GM10248 (cell line): ENCODE measurements at places on chromosomes 16 and 17.

DNA sequence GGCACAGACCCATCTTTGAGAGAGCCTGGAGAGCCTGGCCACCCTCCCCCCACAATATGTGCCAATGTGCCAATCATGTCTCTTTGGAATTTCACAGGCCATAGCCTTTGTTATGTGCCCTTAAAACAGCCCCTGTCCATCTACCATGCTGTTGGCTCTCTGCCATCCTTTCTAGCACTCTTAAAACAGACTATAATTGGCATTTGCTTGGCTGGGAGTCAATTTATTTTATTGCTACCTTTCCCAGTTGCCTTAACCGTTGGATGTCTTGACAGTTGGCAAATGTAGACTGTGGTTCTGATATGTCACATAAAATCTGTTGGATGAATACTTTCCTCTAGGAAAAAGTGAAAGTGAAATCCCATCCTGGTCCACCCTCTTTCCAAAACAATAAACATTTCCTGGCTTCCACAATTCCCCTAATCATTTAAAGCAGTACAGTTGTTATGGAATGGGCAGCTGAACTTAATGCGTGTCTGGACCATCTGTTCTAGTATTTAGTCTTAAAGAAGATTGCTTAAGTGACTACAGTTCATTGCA is 394.0 kb downstream of the KCNJ2 start:
- no peak for DNase-seq

GRCh38 chr17:74383141-74383540 is 15.8 kb downstream of the GPR142 start:
- no peak for DNase-seq

DNA sequence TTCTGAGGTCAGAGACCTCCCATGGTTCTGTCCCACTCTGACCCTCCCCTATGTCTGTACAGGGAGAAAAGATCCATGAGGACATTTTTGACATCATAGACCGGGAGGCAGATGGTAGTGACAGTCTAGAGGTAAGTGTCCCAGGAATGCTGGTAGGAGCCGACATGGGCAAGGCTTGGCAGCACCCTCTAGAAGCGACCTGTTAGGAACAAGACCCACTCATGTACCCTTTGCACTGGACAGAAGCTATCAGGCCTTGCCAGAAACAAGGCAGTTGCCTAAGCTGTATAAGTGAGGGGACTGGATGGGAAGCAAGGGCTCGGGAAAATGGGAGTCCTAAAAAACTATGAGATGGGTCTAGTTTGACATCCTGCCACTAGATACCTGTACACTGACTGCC is 2.5 kb downstream of the TUBG1 start:
- no peak for DNase-seq

GRCh38 chr16:47519546-47519945 is 58.4 kb downstream of the PHKB start:
- no peak for DNase-seq

DNA sequence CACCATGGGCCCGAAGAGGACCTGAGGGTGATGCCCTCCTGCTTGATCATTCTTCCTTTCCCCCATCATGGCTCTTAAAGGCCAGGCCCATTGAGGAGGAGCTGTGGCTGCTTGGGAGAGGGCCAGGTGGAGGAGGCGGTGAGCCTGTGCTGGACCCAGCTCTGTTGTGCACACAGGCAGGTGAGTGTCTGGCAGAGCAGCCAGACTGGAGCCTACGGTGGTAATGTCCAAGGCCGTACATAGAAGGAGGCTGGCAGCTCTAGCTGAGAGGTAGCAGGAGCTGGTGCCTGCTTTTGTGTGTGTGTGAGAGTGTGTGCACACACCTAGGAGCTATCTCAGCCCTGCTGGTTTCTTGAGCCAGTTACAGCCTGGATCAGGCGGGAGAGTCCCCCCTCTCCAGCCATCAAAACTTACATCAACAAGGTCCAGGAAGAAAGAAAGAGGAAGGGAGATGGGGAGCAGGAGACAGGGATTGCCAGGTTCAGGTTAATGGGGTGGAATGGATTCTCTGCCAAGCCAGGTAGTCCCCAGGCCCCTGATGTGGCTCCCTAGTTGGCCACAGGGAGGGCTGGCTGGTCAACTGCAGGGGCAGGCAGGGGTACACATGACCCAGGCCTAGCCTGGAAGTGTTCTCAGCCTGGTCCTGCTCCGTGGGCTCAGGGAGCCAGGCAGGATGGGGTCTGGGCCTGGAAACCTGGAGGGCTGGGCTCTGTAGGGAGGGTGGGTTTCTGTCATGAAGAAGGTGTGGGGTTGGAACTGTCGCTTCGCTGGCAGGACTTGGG is 107.1 kb downstream of the RAP1GAP2 start:
- DNase-seq, result no peak

GRCh38 chr16:6081320-6081976 is 983.9 kb upstream of the EEF2KMT start:
- DNase-seq, result no peak

- no peak for DNase-seq
These were observed 39.7 kb downstream of the TBCD start for GRCh38 chr17:82791532-82791931.

GRCh38 chr17:78921437-78921971 is 3.7 kb downstream of the TIMP2 start:
- DNase-seq, result no peak

GRCh38 chr17:2849327-2849670 is 53.1 kb downstream of the RAP1GAP2 start:
- no peak for DNase-seq

DNA sequence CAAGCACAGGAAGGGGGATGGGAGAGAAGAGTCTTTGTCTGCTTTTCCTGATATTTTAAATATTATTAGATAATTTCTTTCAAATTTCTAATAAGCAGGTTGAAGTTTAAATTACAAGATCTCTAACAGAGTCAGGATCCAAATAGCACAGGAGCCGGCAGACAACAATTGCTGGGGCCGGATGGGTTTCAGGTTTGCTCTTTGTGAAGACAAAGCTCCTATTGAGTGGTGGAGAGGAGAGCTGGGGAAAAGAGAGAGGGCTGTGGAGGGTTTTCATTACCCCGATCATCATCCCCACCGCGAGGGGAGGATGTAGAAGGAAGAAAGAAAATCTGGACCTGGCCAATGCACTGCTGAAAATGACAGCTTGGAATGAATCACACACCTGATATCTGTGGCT is 197.3 kb downstream of the SOX9 start:
- no peak for DNase-seq
